ENCODE measurements at places on chromosomes 2 and 18.

DNA sequence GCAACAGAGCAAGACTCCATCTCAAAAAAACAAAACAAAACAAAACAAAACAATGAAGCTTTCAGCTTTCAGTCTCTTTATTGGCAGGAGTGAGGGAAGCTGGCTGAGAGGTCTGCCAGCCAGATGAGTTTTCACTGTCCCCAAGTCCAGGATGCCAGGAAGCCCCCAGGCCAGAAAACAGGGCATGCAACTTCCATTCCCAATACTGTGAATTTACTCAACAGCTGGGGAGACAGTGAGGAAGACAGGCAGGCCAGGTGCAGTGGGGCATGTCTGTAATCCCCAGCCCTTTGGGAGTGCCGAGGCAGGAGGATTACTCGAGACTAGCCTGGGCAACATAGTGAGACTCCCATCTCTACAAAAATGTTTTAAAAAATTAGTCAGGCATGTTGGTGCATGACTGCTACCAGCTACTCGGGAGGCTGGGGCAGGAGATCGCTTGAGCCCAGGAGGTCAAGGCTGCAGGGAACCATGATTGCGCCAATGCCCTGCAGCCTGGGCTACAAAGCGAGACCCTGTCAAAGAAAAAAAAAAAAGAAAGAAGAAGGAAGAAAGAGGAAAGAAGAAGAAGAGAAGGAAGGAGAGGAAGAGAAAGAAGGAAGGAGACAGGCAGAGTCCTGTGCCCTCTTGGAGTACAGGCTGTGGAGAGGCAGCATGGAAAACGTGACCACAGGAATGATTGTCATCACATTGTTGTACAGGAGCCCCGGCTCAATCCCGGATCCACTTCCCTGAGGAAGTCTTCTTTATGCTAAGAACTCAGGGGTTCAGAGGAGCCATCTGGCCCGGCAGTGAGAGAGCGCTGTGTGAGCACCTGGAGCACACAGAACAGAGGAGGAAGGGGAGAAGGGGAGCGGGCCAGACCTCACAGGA is 29.2 kb upstream of the POMC start:
- DNase-seq = no peak

DNA sequence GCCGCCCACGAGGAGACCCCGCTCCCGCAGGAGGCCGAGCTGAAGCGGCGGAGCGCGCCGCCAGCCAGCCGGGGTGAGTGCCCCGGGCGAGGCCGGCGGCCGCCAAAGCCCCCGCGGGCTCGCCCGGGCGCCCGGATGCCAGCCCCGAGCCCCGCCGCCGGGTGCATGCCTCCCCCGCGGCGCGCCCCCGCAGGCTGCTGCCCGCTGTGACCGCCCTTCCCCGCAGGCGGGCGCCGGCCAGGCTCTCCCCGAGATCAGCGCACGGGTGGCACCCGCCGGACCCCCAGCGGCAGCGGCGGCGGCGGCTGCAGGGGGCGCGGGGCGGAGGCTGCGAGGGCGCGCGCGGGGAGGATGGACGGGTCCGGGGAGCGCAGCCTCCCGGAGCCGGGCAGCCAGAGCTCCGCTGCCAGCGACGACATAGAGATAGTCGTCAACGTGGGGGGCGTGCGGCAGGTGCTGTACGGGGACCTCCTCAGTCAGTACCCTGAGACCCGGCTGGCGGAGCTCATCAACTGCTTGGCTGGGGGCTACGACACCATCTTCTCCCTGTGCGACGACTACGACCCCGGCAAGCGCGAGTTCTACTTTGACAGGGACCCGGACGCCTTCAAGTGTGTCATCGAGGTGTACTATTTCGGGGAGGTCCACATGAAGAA is 470 bp downstream of the KCNF1 start:
- no peak for DNase-seq

DNA sequence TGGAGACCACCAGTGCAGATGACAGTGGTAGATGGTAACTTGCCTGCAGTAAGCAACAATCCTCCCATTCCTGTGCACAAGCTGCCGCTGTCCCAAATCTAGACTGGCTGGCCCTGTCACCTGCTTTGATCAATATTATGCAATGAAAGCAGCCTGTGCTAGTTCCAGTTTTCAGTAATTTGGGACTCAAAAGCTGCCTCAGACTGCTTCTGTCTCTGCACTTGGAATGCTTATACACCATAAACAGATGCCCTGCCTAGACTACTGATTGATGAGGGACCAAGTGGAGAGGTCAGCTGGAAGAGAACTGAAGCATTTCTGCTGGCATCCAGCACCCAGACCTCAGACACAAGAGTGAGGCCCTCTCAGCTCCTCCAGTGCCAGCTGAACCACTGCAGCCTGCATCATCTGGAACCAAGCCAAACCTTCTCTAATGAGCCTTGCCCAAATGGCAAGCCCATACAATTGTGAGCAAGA is 24.9 kb downstream of the CCBE1 start:
- DNase-seq = no peak

DNA sequence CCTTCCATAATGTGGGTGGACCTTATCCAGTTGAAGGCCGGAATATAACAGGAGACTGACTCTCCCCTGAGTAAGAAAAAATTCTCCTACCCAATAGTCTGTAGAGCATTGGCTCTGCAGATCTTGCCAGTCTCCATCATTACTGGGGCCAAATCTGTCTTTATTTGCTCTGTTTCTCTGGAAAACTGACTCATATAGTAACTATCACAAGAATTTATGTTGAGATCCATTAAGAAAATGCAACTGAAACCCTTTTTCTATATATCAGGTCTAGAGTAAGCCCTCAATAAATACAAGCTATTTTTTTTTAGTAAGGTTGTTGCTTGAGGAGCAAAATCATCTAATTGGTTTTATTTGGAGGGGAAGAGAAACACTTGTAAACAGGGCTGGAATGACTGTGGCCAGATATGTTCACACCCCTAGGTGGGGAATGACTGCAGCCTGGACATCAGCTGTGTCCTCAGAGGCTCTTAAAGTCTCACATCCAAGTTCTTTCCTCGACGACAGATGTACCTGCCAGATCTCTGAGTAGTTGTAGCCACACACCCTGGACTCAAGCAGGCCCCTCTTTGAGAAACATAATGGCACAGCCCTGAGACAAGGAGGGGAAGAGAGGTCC is 339.7 kb downstream of the TNS1 start:
- no peak for DNase-seq

DNA sequence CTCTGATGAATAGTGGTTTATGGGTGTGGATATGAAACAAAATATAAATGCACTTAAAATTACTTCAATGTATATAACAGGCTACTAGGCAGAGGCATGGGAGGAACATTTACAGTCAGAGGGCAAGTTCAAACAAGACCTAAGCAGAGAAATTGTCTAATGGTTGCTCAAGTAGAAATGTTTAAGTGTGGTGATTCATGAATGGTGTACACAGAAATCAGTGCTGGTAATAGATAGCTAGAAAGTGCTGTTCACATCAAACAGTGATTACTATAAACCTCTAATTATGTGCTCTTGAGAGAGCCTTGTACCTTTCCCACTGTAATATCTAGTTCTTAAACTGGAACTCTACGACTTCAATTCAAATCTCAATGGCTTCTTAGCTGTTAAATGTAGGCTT is 485.1 kb downstream of the NRXN1 start:
- DNase-seq = no peak

DNA sequence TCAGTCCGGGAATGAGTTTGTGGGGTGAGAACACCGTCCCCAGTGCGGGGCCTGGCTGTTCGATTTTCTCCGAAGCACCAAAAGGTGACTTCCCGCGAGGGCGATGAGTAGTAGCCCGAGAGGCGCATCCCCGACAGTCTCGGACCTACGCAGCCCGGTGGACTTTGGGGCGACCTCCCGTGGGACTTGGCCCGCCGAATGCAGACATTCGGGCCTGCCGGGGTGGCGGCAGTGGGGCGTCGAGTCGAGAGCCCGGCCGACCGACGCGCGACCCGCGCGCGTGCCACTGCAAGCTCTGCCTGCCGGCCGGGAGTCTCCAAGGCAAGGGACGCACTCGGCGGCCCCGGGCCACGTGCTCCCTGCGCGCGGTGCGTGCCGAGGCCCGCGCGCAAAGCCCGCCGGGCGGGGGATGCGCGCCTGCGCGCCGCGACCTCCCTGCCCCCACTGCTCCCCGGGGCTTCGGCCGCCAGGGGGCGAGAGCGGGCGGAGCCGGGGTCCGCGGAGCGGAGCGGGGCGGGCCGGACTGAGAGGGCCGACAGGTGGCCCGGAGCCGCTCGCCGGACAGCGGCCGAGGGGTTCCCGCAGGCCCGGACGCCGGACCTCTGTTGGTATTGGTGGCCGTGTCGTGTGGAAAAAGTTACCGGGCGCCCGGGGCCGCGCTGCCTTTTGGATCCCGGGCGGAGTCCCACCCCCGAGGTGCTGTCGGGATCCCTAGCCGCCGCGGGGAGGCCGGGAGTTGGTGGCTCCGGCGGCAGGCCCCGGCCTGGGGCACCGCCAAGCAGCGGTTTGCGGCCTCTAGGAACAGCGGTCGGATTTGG is 1.9 kb downstream of the PTMA start:
- no peak for DNase-seq

GRCh38 chr2:79453918-79454317 is 58.9 kb upstream of the CTNNA2 start:
- no peak for DNase-seq

- no peak for DNase-seq
Observed at GRCh38 chr2:213232649-213233437, 51.4 kb upstream of the SPAG16 start.

DNA sequence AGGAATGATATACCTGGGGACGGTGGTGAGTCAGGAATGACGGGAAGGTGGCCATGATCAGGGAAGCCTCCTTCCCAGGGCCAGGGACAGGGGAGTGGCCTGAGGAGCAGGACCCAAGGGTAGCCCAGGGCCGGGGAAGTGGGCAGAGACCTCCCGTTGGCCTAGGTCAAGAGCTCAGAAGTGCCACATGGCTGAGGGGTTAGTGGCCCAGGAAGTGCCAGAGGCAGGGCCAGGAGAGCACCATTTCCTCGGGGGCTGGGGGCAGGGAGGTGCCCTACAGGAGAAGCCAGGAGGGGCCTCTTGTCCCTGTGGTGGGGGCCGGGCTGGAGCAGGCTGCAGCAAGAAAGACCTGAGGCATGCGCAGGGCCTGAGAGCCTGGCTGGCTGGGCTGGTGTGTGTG is 152.3 kb upstream of the ZSWIM2 start:
- no peak for DNase-seq

GRCh38 chr2:50535256-50535655 is 496.7 kb downstream of the NRXN1 start:
- no peak for DNase-seq

DNA sequence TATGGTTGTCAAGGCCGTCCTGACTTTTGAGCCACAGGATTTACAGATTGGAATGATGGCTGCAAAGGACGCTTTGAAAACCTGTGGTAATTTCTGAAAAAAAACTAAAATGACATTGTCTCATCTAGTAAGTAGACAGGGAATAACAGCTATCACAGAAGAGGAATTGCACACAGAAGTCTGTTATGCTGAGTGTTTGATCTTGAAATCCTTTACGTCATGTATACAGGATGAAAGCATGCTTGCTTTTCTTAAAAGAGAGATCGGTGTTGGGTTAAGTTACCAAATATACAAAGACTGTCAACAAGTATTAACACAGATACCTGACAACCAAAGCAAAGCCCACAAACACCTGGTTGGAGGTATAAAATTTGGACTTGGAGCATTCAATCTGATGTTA is 12.6 kb upstream of the SRSF7 start:
- no peak for DNase-seq

DNA sequence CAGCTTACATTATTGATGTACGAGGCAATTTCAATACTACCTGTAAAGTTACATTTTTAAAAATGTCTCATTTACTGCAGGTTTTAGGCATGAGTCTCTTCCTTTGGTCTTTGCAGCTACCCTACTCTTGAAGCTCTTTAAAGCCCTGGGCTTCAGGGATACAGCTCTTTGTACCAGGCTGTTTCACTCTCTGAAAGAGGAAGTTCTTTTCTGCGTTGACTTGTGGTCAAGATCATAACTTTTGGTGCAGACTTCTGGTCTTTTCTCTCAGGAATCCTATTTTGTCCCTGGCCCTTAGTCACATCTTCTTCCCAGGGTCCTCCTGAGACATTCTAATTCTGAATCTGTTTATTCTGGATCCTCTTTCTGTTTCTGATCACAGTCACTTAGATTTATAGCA is 16.6 kb upstream of the HRH4 start:
- DNase-seq = no peak

DNA sequence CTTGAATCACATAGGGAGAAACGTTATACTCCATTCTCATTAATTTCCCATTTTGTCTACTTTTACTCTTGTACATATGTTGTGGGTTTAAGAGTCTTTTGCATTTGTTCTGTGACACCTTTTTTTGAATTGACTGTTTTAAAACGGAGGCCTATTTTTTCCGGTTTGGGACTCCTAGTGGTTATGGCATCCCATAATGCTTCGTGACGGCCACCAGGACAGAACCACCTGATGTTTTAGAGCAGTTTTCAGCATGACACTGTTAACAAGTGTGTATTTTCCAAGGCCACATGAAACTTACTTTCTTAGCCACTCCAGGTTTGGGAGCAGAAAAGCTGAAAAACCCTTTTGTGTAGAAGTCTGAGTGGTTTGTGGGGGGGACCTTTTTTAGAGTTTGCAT is 8.4 kb downstream of the SOX11 start:
- no peak for DNase-seq

- no peak for DNase-seq
Observed at GRCh38 chr18:29397536-29397935, 1220.6 kb upstream of the CDH2 start.

- DNase-seq = no peak
Observed at GRCh38 chr2:143686585-143687164, 557.5 kb downstream of the ARHGAP15 start.

DNA sequence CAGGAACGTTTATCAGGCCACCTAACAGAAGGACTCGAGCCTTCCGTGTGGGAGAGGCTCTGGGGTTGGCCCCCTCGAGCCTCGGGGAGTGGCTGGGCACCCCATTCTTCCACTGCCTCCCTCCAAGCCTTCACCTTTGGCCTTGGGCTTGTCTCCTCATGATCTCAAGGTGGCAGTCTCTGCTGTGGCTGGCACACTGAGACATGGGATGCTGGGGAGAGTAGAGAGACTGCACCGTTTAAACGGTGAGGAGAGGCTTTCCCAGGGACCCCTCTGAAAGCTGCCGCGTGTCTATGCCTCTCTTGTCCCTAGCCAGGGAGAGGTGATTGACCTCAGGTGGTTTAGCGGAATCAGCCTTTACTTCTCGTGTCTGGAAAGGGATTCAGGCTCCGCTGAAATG is 71.0 kb downstream of the DCDC2C start:
- DNase-seq = no peak

- DNase-seq = no peak
Observed at GRCh38 chr2:39545957-39546356, 108.9 kb upstream of the MAP4K3 start.

GRCh38 chr2:4130651-4131050 is 427.3 kb downstream of the DCDC2C start:
- DNase-seq = no peak

Measured in amygdala (tissue), 56 donors.